ENCODE measurements at places on chromosomes 12 and 14. TPM values are rescaled to one million over a fixed set of nuclear protein-coding genes. Genes with fewer than 3 reads are reported as not detected.

YAF2 gene
- 8.5 TPM for total RNA-seq

CDKN3 gene
- 31.3 TPM for total RNA-seq

POTEM gene
- not detected for total RNA-seq

SH2B3 gene
- 28.9 TPM for total RNA-seq

Data from hair follicular keratinocyte (primary cell).